Testis (tissue), 5 donors: ENCODE measurements at places on chromosomes 6 and 20. TPM values are rescaled to one million over a fixed set of nuclear protein-coding genes. Genes with fewer than 3 reads are reported as not detected.

Gene PRPH2
- polyA plus RNA-seq, result 5.4 TPM

Gene EEF1A2
- 19.1 TPM for polyA plus RNA-seq

Gene CYP21A2
- polyA plus RNA-seq, result 0.96 TPM

Gene HLA-DPA1
- 143 TPM for polyA plus RNA-seq

Gene C6orf15
- not detected for polyA plus RNA-seq

Gene ESR1
- polyA plus RNA-seq, result 9.3 TPM
